CD4-positive, alpha-beta T cell treated with Interleukin-15 for 4 hours (primary cell): ENCODE measurements at places on chromosomes 16 and 17.

GRCh38 chr17:61132524-61132923 lies 267.1 kb upstream of the TBX2 start:
- DNase-seq = no peak

GRCh38 chr16:10088380-10088793 lies 93.8 kb downstream of the GRIN2A start:
- DNase-seq = no peak

- no peak for DNase-seq
Measured at GRCh38 chr16:67050796-67051195, 21.8 kb downstream of the CBFB start.

DNA sequence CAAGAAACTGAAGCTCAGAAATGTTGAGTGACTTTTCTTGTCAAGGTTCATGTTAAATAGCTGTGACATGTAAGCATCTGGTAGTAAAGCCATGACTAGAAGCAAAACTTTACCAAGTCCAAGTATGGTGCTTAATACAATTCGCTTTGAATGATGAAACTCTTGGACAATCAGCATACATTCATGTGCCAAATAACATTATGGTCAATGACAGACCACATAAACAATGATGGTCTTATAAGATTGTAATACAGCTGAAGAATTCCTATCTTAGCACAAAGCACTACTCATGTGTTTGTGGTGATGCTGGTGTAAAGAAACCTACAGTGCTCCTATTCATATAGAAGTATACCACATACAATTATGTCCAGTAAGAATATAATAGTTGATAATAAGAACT lies 97.1 kb upstream of the RPRML start:
- no peak for DNase-seq
